ENCODE measurements at places on chromosomes 5 and 9.

- no peak for DNase-seq
Observed at GRCh38 chr5:10705747-10706146, 55.3 kb downstream of the DAP start.

DNA sequence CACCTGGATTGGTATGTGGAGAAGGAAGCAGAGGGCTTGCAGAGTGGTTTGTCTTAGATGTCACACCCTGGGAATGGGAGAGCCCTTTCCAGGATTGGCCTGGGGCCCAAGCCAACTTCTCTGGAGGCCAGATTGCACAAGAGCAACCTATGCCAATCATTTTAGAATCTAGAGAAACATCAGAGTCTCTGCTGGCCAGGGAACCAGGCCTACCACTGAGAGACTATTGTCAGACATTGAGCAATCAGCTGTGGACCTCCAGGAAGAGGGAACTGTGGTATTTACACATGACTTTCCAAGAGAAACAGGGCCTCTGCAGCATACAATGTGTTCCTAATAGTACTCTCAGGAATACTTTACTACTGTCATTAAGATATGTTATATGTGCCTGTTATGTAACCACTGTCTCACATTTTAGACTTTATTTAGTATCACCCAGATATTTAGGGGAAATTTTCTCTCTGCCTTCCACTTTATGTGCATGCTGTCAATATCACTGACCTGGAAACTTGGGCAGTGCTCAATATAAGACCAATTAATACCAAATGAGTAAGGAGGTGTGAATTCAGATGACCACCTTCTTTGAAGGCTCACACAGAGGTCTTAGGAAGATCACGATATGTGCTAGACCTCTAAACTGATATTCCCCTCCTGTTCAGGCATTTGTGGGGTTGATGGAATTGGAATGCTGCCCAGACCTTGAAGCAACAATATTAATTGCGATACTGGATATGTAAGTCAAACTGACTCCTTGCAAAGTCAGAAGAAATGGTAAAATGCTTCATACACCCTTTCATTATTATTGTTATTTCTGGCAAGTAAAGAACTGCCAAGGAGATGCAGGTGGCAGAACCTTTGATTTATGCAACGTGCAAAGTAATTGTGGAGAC, 20.5 kb upstream of the CCL28 start:
- DNase-seq: no peak

- no peak for DNase-seq
Observed at GRCh38 chr5:117803533-117803932, 1184.8 kb downstream of the DTWD2 start.

DNA sequence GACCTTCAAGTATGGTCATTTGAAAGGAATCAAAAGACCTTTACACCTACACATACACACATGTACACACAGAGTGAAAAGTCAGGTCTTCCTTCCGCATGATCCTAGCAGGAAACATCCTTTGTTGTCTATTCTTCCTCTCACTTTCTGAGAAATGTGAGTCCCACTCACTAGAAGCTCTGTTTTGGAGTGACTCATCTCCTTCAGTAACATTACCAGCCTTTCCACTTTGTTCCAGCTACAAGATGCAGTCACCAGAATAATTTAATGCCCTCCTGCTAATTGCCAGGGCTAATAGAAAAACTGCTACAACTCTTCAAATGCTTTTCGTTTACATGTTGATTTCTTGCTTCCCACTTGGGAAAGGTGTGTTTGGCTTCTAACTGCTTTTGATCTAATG, 417.3 kb downstream of the RASEF start:
- no peak for DNase-seq

DNA sequence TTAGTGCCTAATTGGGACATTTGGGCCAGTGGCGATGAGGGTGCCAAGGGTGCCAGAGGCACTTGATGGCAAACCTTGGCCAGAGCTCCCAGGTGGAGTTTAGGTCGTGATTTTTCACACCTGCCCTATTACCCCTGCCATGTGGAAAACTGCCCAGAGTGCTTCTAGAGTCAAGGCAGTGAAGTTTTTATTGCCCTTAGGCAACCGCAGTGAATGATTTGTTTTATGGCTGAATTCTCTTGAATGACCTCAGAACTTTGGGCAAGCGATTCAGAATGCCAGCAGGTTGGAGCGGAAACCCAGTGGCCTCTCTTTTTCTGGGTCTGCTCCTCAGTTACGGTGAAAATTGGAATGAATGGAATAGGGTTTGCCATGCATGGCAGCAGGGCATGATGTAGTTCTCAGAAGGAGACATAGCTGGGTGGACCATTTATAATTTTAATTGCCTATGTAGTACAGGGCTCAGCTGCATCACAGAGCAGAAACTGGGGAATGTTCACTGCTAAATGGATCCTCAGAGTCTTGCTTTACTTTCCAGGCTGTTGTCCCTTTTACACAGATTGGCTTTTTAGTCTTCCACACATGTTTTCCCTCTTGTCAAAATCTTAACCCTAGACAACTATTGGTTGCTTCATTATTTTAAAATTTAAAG, 820.0 kb upstream of the SEMA6A start:
- DNase-seq: no peak

- DNase-seq: no peak
Observed at GRCh38 chr9:24090566-24090965, 264.5 kb upstream of the ELAVL2 start.

GRCh38 chr9:16485575-16486321, 384.7 kb downstream of the BNC2 start:
- DNase-seq: no peak

GRCh38 chr9:126449725-126450667, 123.4 kb downstream of the MVB12B start:
- DNase-seq: no peak

- no peak for DNase-seq
Observed at GRCh38 chr5:123452401-123452800, 29.2 kb upstream of the CEP120 start.

- DNase-seq: no peak
Observed at GRCh38 chr5:154071799-154072413, 33.1 kb downstream of the MFAP3 start.

DNA sequence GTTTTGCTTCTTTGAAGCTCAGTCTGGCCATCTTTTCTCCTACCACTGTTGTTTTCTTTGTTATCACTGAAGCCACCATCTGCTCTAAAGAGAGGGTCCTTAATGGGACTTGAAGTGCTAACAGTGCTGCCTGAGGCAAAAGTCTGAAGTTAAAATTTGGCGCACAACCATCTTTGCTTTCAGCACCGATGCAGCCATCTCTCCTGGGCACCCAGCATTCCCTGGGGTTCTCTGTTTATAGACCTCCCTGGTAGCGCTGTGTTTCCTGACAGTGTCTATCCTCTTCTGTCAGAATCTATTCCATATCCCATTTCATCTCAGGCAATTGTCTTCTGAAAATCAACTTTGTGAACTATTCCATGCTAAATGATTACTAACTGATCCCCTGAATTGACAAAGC, 491.5 kb upstream of the MPDZ start:
- no peak for DNase-seq

DNA sequence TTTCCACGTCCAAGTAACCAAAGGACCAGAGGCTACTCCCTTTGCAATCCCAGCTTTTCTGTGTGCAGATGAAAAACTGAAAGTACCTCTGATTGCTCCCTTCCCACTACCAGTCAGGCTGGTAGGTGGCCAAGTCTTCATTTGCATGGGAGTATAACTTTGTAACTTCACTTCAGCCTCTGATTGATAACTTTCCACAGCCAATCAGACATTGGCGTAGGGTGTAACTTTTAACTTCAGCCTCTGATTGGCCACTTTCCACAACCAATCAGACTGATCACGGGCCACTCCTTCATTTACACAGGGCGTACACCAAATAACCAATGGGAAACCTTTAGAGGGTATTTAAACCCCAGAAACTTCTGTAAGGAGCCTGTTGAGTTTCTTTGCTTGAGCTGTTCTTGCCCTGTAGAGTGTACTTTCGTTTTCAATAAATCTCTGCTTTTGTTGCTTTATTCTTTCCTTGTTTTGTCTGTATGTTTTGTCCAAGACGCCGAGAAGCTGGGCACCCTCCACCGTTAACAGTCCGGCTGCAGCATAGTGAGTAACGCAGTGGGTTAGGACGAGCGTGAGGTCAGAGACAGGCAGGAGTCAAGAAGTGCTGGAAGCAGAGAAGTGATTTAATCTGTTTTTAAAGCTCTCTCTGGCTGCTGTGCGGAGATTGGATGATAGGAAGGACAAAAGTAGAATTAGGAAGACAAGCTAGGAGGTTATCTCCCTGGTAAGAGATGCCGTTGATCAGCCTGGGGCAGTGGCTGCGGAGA, 3.5 kb upstream of the EXOSC2 start:
- DNase-seq: no peak

DNA sequence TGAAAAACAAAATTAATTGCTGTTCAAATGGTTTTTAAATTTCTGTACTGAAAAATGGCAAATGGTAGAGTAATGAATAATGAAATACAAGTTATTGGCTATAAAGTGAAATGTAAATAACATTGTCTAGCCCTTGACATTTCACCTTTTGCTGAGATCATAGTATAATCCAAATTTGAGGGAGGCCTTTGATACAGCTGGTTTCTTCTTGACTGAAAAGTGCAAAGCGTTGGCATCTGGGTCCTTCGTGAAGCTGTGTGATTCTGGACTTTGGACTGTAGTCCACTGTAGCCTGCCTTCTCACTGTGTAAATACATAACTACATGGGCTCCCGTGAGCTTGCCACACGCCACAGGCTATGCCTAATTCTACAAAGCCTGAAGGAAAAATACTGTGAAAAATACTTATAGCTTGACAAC, 52.3 kb downstream of the ARHGEF28 start:
- DNase-seq: no peak

DNA sequence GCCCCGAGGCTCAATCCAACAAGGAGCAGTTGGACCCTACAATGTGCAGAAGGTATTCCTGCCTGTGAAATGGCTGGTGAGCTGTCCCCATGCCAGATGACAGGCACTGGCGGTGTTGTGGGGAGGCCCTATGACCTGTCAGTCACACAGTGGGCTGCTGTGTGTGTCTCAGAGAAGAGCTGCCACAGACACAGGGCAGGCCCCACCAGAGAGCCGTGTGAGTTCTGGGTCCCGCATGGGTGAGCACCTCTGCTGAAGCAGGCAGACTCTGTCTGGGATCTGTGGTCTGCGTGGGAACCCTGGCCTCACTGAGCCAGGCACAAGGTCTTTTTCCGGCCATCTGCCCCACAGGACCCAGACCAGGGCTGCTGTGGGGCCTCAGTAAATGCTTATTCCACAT, 37.3 kb upstream of the PITX1 start:
- no peak for DNase-seq

GRCh38 chr9:94875300-94876020, 149.0 kb downstream of the AOPEP start:
- no peak for DNase-seq

DNA sequence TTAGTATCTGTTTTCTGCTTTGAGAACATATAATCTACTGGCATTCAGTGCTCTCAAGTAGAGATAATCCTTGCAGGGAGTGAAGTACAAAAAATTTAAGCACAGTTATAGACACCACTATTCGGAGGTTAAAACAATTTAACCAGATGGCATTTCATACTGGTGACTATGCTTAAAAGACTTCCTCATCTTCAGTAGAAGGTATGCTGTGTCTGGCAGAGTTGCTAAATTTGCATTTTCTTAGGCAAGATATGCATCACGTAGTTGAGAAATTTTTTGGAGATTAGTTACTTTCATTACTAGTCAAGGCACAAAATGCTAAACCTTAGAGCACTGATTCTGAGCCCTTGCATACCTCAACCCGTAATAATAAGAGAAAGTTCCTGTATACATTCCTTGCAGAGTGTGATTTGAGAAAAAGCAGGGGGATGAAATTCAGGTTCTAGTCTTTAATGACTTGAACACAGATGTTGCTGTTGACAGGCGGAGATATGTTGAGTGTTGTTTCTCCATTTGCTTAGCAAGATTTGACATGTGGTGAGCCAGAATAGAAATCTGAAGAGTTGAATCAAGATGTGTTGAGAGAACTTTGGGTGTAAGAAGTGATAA, 70.8 kb upstream of the STARD4 start:
- DNase-seq: no peak

DNA sequence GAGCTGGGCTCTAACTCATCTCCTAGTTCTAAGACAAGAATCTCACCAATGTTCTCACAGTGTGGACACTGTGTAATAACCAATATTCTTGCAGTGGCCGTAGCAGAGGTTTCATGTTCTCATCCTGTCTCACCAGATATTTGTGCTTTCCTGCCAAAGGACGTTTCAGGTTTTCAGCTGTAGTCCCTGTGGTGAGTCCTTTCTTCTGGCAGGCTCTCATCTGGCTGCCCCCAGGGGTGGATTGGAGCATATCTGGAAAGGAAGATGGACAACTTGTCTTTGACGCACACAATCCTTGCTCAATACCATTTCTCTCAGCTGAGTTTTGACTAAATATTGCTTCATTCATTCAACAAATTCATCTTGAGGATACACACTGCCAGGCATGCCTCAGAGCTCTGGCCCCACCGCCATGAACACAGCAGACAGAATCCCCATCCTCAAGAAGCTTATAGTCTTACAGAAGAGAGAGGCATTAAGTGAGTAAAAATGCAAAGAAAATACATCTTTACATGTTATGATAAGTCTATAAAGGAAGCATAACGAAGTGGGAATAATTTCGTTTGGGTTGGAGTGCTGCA, 33.8 kb upstream of the NEURL1B start:
- no peak for DNase-seq

DNA sequence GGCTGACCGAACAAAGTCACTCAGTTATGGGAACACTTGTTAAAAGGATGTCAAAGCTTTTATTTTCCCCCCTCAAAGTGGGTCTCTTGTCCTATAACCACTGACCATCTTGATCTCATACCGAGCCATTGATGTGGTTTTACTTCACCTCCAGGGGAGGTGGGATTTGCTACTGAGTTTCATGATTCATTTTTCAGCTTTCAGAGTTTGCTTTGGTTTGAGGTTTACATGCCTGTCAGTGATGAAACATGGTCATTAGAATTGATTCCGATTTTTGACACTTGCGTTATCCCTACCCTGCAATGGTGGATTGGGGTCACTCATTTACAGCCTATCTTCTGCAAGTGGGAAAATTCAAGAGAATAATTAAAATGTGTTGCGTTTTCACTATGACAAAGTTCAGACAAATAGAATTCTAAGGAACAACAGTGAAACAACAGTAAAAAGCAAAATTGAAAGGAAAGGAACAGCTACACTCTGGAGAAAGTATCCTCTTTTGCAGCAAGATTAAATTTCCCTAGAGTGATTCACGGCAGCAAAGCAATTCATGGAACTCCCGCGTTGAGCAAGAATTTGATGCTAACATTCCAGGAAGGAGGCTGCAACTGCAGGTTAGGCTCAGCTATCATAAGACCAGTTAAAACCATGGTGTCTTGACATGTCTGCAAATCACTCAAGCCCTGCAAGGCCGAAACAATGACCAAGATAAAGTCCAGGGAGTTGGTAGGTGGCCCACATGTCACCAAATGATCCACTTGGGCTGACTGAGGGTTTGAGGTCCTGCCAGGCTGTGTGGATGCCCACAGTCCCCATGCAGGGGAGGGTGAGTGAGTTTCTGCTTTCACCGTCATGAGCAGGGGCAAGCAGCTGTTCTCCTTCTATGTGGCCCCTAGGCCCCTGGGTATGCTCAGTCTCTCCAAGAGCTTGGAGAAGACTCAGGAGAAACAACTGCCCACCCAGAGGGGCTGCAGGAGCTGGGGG, 9.4 kb downstream of the GADD45G start:
- no peak for DNase-seq

Measured in T-helper 17 cell (primary cell).